ENCODE measurements at places on chromosomes 5 and 9. TPM values are rescaled to one million over a fixed set of nuclear protein-coding genes. Genes with fewer than 3 reads are reported as not detected.

GRCh38 chr5:55694152-55694830, 17.8 kb downstream of the SLC38A9 start:
- DNase-seq: no peak
- H3K4me1 ChIP-seq: no peaks in the 10 kb centered on the region
- H3K27ac ChIP-seq: no peak overlapping the region
- H3K27me3 ChIP-seq: no peaks in the 10 kb centered on the region
- peaks cover 8% of the 10 kb centered on the region for H3K36me3 ChIP-seq

DNA sequence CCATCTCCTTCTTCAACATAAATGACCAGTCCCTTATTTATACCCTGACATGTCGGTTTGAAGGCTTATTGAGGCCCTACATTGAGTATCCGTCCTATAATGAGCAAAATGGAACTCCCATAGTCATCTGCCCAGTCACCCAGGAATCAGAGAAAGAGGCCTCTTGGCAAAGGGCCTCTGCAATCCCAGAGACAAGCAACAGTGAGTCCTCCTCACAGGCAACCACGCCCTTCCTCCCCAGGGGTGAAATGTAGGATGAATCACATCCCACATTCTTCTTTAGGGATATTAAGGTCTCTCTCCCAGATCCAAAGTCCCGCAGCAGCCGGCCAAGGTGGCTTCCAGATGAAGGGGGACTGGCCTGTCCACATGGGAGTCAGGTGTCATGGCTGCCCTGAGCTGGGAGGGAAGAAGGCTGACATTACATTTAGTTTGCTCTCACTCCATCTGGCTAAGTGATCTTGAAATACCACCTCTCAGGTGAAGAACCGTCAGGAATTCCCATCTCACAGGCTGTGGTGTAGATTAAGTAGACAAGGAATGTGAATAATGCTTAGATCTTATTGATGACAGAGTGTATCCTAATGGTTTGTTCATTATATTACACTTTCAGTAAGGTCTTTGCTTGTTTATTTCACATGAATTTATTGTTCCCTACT, 38.2 kb upstream of the BTNL3 start:
- DNase-seq: no peak
- H3K4me3 ChIP-seq: no peak overlapping the region
- H3K27ac ChIP-seq: no peak overlapping the region
- H3K4me1 ChIP-seq: no peaks in the 10 kb centered on the region
- no peaks in the 10 kb centered on the region for H3K36me3 ChIP-seq
- no peaks in the 10 kb centered on the region for H3K27me3 ChIP-seq

Gene OMD
- 0.47 TPM for total RNA-seq

DNA sequence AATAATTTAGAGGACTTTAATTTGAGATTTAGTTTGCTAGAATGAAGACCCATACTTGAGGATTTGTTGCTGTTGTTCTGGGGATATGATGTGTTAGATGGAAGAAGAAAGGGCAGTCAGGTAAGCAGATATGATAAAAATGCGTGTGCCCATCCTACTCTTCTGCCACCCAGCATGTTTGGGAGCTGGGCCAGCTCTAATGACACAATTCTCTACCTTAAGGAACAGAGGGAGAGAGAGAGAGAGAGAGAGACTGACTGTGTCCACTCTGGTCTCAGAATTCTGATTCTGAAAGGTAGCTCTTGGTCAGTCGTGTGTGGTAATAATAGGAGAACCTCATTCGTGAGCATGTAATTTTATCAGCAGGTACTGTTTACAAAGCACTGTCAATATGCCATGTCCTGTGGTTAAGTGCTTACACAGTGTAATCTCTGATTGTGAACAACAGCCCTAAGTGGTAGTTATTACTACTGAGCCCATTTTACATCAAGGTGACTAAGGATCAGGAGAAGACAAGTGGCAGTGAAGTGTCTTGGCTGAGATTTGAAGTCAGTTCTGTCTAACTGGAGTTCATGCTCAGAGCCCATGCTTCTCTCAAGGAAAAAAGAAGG, 307.4 kb upstream of the SEMA6A start:
- no peaks in the 10 kb centered on the region for H3K36me3 ChIP-seq
- no peak for DNase-seq
- no peak overlapping the region for H3K27ac ChIP-seq

Gene TMEM161B
- total RNA-seq: 19.5 TPM

GRCh38 chr5:112757468-112758208, 20.0 kb downstream of the APC start:
- no peaks in the 10 kb centered on the region for H3K4me1 ChIP-seq
- no peak overlapping the region for H3K4me3 ChIP-seq
- H3K27ac ChIP-seq: peak overlapping the region; percentile 26
- peaks cover 22% of the 10 kb centered on the region for H3K36me3 ChIP-seq

DNA sequence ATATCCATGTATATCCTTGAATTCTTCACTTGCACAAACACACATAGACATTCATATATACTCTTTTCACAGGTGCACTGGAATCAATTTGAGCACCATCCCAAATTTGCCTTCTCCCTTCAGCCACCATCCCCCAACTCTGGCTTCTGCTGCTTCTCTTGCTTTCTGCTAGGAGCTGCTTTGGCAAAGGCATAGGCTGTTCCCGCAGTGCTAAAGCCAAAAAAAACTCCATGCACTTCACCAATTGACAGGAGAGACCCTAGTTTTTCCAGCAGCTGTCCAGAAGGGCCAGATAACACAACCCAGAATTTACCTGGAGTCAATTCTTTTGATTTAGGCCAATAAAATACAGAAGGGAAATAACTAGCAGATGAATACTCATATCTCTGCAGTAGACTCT, 251.3 kb downstream of the NR2F1-AS1 start:
- H3K27me3 ChIP-seq: no peaks in the 10 kb centered on the region
- H3K36me3 ChIP-seq: no peaks in the 10 kb centered on the region
- no peaks in the 10 kb centered on the region for H3K4me1 ChIP-seq
- H3K27ac ChIP-seq: no peak overlapping the region
- no peak for DNase-seq
- no peak overlapping the region for H3K4me3 ChIP-seq
